ENCODE measurements at places on chromosomes 16 and 17. TPM values are rescaled to one million over a fixed set of nuclear protein-coding genes. Genes with fewer than 3 reads are reported as not detected.

The KRT31 gene
- not detected for total RNA-seq

The MAPK8IP3 gene
- 63.4 TPM for total RNA-seq

The PLA2G10 gene
- total RNA-seq = not detected

The NATD1 gene
- total RNA-seq = 13.8 TPM

The MEAK7 gene
- 18.4 TPM for total RNA-seq

The SLC12A3 gene
- not detected for total RNA-seq

The TBC1D3G gene
- total RNA-seq = not detected
